ENCODE measurements at places on chromosomes 1 and 21.

GRCh38 chr1:194280463-194280862 lies 1094.0 kb upstream of the B3GALT2 start:
- no peak for DNase-seq

- DNase-seq: no peak
Observed at GRCh38 chr1:30106125-30106524, 617.3 kb downstream of the MATN1 start.

DNA sequence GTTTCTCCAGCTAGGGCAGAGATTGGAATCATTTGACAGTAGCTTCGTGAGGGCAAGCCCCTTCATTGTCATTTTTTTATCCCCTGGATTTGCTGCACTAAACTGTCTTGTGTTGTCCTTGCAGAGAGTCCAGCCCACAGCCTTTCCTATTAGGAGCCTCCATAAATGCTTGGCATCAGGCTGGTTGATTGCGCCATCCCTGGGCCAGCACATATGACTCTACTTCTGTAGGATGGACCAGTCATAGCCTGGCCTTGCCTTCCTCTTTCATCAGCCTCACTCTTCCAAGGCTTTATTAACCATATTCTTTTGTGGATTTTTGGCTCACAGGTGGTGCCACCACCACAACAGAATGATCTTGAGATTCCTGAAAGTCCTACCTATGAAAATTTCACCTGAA lies 31.4 kb downstream of the LY9 start:
- DNase-seq: no peak

DNA sequence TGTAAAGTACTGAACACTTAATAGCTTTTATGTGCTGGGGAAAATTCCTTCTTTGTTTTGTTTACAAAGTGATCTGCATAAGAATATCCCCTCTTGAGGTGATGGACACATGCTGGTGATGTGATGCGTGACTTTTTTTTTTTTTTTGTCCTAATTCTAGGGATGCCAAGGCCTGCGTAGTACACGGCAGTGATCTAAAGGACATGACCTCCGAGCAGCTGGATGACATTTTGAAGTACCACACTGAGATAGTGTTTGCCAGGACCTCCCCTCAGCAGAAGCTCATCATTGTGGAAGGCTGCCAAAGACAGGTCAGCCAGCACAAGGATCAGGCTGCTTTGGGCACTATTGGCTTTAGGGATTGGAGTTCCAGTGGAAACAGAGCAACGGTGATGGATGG lies 24.7 kb downstream of the ATP1A1 start:
- no peak for DNase-seq

- peak; percentile 58 for DNase-seq
Observed at GRCh38 chr1:38834937-38835827, 24.4 kb downstream of the RRAGC start.

GRCh38 chr1:239126884-239127283 lies 259.5 kb upstream of the CHRM3 start:
- no peak for DNase-seq

DNA sequence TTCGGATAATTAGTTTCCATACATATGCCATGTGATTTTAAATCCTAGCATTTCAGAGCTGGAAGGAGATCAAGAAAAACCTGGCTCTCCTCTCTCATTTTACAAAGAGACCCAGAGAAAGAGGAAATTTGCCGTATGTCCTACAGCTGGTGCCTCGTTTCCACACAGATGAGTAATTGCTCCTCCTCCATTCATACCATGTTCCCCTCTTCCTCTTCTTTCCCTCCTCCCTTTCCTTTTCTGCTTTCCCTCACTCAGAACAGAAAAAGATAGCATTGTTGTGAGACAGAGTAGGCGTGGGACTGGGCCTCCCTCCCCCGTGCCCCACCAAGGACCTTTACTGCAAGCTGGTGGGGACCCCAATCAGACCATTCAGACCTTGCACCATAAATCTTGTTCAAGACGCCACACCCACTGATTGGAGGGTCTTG lies 13.7 kb upstream of the SLC44A3 start:
- DNase-seq: no peak

- DNase-seq: no peak
Observed at GRCh38 chr1:204366759-204367158, 7.0 kb upstream of the PLEKHA6 start.

DNA sequence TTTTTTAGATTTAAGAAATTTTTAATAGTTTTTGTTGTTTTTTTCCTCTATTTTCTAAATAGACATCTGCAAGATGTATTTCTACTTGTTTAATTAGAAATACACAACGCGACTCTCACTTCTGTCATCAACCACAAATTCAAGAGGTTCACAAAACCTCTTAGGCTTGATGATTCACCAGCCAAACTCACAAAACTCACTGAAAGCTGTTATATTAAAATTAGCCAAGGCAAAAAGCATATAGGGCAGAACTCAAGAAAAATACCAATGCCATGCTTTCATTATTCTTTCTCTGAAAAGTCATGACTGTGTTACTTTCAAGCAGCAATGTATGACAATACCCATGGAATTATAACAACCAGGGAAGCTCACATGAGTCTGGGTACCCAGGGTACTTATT lies 487.0 kb upstream of the RGS18 start:
- DNase-seq: no peak

DNA sequence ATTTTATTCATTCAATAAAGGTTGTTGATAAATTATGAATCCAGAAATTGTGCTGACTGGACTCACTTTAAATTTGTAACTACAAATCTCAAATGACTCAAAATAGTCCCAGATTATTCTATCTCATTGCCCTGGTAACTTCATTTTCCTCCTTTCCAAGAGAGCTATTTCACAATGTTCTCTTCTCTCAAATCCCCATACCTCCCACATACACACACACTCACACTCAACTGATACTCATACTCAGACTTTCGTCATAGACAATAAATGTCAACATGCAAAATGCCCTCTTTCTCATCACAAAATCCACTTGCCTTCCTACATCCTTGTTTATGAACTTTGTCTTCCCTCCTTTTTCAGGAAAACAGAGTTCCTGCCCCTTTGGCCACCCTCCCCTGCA lies 33.3 kb downstream of the EXTL2 start:
- no peak for DNase-seq

GRCh38 chr1:203136409-203137042 lies 9.0 kb downstream of the ADORA1 start:
- DNase-seq: no peak

GRCh38 chr1:17117451-17118265 lies 1.6 kb downstream of the PADI2 start:
- no peak for DNase-seq

DNA sequence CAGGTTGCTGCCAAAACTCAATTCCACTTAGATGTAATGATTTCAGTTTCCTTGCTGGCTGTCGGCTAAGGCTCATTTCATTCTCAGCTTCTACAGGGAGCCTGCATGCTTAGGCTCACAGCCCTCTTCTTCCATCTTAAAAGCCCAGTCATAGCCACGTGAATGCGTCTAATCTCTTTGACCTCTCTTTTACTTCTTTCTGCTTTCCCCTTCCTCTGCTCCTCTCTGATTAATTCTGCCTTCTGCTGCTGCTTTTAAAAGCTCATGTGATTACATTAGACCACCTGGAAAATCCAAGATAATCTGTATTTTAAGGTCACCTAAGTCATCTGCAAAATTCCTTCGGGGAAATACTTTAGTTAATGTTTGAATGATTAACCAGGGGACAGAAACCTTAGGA lies 812.8 kb upstream of the BRINP3 start:
- DNase-seq: peak; percentile 67

DNA sequence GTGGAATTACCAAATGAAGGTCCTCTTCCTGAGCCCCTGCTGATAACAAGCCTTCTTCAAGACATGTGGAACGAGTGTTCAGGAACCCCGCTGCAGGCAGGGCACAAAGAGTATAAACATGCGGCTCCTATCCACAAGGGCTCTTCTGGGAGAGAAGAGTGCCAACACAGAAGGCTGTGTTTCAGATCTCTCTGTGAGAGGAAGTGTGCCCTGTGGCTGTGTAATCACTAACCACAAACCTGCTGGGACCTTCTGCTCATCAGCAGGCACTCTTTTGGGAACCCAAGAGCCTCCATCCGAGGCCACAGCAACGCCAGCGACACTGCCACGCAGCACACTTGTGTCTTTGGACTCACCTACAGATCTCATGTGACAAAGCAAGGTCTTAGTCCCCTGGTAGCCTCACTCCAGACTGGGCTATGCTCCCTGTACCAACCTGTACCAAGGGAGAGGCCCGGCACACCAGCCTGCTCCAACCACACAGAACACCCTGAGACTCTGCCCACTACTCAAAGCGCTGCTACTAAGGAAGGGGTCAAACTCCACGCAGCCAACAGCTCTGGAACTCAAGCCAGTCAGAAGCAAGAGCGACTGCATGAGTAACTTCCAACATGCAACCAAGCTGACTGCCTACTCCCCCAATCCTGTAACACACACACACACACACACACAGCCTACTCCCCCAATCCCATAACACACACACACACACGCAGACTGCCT lies 7.8 kb downstream of the PTTG1IP start:
- DNase-seq: no peak

- no peak for DNase-seq
Observed at GRCh38 chr1:244851546-244852231, 12.7 kb downstream of the HNRNPU start.

DNA sequence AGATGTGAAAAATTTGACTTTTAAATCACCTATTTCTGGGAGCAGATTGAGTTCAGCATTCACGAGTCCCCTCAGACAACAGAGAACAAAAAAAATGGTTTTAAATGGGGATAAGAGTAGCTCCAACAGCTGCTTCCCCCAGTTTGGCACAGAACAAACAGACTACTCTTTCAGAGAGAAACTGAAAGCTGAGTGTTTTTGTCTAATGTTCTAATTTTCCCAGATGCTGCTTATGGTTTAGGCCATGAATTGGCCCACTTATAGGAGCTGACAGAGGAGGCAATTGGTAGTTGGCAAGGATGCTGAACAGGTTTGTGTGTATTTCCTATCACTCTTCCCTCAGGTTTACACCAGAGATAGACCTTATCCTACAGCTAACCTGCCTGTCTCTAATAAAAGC lies 1637.4 kb upstream of the PRMT6 start:
- no peak for DNase-seq

DNA sequence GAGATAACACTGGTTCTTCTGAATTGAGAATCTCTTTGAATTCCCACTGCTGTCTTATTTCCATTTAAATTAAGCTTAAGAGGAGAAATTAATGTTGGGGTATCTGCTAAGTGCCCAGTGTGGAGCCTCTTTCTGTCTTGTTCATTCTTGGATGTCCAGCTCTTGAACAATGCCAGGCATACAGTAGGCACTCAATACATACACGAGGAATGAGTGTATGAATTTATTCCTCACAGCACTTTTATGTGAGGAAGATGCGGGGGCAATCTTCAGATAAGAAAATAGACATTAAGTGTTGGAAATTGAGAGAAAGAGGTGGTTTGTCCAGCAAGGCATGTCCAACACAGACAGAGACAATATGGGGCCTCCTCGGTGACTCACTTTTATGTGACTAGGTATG lies 11.8 kb upstream of the ATF3 start:
- no peak for DNase-seq

GRCh38 chr1:112729909-112730308 lies 14.8 kb upstream of the PPM1J start:
- no peak for DNase-seq

DNA sequence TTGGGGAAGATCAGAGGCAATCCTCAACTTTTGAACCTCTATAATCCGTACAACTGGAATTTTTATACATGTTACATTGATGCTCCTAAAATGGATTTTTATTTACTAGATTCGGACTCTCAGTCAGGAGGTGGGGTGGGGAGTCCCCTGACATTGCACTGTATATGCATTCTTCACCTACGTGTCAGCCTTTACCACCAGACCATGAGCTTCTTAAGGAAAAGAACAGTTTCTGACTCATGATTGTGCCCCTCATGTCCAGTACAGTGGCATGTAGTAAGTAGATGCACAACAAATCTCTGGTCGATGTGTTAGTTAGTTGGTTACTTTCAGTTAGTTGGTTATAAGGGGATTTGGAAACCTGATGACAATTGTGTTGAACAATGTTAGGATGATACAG lies 15.4 kb downstream of the LPAR3 start:
- no peak for DNase-seq

GRCh38 chr1:29234471-29234870 lies 1.9 kb upstream of the PTPRU start:
- no peak for DNase-seq

- DNase-seq: no peak
Observed at GRCh38 chr1:110283677-110284076, 55.5 kb upstream of the RBM15 start.

GRCh38 chr1:204962742-204963632 lies 80.0 kb upstream of the CNTN2 start:
- no peak for DNase-seq

DNA sequence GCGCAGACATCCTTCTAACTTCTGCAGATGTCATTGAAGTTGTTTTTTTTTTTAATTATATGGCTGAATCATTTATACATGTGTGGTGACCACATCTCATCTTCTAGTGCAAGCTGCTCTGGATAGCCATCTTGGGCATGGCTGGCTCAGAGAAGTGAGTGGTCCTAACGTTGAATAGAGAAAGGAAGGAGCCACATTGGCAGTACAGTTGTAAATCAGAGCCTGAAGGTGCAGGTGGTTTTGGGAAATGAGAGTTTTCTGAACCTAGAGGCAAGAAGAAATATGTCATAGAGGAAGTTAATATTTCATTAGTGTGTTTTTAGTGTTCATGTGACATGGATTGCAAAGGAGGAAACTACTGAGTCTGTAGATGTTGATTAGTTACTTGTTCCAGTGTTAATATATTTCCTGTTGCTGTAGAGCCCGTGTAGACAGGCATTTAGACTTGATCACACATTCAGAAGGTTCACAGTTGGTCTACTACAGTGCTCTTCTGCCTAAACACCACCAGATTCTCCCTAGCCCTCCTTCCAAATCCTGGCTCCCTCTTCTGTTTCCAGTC lies 163.7 kb downstream of the ROR1 start:
- DNase-seq: no peak

GRCh38 chr1:85607126-85607920 lies 26.8 kb downstream of the CCN1 start:
- peak; percentile 99 for DNase-seq

- DNase-seq: no peak
Observed at GRCh38 chr1:221376286-221376685, 365.6 kb downstream of the DUSP10 start.

DNA sequence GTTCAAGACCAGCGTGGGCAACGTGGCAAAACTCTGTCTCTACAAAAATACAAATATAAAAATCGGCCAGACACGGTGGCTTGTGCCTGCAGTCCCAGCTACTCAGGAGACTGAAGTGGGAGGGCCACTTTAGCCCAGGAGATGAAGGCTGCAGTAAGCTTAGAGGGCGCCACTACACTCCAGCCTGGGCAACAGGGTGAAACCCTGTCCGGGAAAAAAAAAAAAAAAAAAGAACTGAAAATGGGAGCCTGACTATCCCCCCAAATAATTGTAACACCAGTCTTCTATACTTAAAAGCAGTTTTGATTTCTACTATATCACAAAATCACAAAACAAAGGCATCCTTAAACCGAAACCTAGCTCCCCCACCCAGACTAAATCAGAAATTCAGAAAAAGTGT lies 60.3 kb downstream of the CDC42BPA start:
- DNase-seq: no peak

GRCh38 chr1:231536099-231536498 lies 7.6 kb downstream of the TSNAX start:
- DNase-seq: no peak

All from epithelial cell of proximal tubule (primary cell).